ENCODE measurements at places on chromosomes 1 and 21. TPM values are rescaled to one million over a fixed set of nuclear protein-coding genes. Genes with fewer than 3 reads are reported as not detected.

- no peak for DNase-seq
These were observed 4.5 kb upstream of the NPHP4 start for GRCh38 chr1:5996641-5997270.

Gene FCRL1
- not detected for total RNA-seq

Gene SV2A
- 18.0 TPM for total RNA-seq

- DNase-seq: no peak
These were observed 22.4 kb downstream of the HUNK start for GRCh38 chr21:31895077-31895835.

Gene GPX7
- total RNA-seq: 29.4 TPM

Gene MIXL1
- not detected for total RNA-seq

- no peak for DNase-seq
These were observed 35.4 kb downstream of the CENPF start for GRCh38 chr1:214638459-214638807.

DNA sequence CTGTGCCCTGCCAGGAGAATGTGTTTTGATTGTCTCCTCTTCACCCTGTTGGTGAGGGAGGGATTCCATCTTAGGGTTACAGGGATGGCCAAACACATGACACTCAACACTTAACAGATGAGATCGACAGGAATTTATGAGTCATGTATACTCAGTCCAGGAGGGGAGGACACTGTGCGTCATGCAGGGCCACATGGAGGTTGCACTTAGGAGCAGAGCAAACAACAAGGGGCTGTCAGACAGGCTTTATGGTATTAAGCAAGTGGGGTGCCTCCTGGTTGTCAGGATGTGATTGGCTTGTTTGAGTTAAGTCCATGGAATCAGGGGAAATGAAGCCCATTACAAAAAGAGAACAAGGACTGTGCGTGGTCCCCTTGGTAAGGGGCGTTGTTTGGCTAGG lies 26.9 kb downstream of the EDARADD start:
- DNase-seq: no peak

DNA sequence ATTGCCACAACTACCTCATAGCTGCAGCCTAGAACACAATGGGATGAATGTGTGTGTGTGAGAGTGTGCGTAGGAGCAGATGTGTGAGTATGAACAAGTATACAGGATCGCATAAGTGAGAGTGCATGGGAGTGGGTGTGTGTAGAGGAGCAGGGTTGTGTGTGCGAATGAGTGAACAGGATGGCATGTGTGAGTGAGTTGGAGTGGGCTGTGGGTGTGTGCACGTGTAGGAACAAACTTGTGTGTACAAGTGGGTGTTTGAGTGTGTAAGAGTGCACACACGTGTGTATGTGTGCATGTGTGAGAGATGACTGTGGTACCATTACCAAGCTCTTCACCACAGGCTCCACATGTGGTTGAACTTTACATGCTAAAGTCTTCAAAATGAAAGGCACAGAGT lies 175.4 kb upstream of the EDN2 start:
- no peak for DNase-seq

Gene RBM34
- 135 TPM for total RNA-seq

Gene IGSF3
- total RNA-seq: 2.2 TPM

DNA sequence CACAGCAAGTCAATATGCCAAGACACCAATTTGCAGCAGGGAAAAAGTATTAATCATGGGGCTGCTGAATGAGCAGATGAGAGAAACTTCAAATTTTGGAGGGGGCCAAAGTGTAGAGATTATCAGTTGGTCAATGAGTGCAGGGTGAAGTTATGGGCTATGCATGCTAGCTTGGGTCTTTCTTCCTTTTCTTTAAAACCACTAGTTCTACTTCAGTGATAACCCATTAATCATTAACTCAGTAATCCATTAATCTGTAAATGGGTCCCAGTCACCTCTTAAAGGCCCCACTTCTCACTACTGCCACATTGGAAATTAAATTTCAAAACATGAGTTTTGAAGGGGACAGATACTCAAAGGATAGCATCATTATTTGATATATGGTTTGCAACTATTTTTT lies 688.6 kb upstream of the ADGRL4 start:
- no peak for DNase-seq

Gene REN
- not detected for total RNA-seq

GRCh38 chr1:98660940-98661543 lies 479 bp upstream of the SNX7 start:
- no peak for DNase-seq

- DNase-seq: no peak
These were observed 65.2 kb downstream of the CACNA1E start for GRCh38 chr1:181548497-181548896.

DNA sequence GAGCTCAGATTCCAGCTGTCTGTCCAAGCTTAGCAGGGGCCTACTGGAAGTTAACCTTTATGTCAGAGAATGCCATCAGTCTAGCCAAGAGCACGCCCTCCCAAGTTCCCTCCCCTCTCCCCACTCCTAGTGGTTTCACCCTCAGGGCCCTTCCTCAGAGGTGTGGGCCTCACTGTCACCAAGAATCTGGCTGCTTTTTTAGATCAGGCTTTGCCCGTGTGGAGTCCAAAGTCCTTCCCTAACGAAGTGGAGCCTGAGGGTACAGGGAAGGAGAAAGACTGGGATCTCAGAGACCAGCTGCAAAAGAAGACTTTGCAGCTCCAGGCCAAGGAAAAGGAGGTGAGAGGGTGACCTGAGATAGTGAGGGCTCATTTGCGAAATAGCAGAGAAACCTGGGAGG lies 4.1 kb downstream of the C1orf74 start:
- DNase-seq: no peak

- DNase-seq: no peak
These were observed 195.0 kb downstream of the ROR1 start for GRCh38 chr1:63968663-63969440.

DNA sequence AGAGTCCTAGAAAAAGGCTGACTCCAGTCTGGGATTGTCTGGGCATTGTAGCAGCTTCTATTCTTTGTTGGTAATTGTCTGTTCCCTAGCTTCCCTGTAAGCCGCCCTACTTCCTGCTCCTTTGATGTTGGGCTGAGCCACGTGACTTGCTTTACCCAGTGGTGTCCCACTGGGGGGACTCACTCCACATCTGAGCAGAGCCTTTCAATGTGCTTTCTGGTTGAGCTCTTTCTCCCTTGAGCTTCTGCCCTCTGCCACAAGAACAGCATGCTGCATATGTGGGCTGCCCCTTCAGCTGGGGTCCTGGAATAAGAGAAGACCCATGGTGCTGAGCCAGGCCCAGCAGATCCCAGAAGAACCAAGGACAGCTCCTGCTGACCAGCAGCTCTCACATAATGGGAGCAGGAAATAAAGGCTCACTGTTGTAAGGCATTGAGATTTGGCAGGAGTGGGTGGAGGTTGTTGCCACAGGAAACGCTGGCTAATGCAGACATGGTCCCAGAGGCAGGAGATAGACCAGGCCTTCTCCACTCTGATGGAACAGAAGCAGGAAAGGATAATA lies 276.3 kb upstream of the GJB5 start:
- no peak for DNase-seq

Gene NBPF6
- 0.40 TPM for total RNA-seq

Gene STIL
- 28.0 TPM for total RNA-seq

Gene S100A10
- 107 TPM for total RNA-seq

DNA sequence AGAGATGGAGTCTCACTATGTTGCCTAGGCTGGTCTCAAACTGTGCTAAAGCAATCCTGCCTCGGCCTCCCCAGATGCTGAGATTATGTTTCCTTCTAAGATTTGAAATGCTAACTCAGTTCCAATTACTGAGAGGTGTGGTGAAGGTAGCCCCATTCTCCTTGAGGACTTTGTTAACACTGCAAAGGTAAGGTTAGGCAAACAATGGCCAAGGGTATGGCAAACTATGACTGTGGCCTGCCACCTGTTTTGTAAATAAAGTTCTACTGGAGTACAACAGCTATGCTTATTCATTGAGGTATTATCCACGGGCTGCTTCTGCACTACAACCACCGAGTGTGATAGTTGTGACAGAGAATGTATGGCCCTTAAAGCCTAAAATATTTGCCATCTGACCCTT lies 9.6 kb upstream of the RIT1 start:
- no peak for DNase-seq

GRCh38 chr21:28152732-28153131 lies 839.9 kb downstream of the LTN1 start:
- DNase-seq: no peak

- no peak for DNase-seq
These were observed 25.4 kb upstream of the SLC16A1 start for GRCh38 chr1:112981426-112981825.

GRCh38 chr1:108130794-108131193 lies 69.3 kb downstream of the SLC25A24 start:
- peak; percentile 34 for DNase-seq

Gene LAMTOR2
- 69.9 TPM for total RNA-seq

GRCh38 chr1:33312413-33312749 lies 8.5 kb downstream of the A3GALT2 start:
- DNase-seq: no peak

Gene S100A9
- not detected for total RNA-seq

DNA sequence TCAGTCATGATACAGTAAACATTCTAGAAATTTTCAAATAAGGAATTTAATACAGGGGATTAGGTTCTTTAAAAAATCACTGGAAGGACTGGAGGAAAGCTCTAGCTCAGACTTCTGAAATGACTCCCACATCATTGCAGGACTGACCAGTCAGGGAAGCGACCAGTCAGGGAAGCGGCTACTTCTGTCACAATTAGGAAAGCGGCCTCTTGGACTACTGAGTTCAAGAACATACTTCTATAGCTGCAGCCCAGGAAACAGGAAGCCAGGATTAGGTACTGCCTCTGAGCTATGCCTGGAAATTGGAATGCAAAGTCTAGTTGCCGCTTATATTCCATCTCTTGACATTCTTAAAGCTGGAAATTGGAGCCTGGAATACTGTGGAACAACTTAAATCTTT lies 45.5 kb downstream of the USP25 start:
- DNase-seq: no peak

GRCh38 chr1:183262628-183263200 lies 76.7 kb downstream of the LAMC2 start:
- DNase-seq: no peak

Gene LCE3E
- total RNA-seq: not detected

Gene SIK1
- total RNA-seq: 12.5 TPM

DNA sequence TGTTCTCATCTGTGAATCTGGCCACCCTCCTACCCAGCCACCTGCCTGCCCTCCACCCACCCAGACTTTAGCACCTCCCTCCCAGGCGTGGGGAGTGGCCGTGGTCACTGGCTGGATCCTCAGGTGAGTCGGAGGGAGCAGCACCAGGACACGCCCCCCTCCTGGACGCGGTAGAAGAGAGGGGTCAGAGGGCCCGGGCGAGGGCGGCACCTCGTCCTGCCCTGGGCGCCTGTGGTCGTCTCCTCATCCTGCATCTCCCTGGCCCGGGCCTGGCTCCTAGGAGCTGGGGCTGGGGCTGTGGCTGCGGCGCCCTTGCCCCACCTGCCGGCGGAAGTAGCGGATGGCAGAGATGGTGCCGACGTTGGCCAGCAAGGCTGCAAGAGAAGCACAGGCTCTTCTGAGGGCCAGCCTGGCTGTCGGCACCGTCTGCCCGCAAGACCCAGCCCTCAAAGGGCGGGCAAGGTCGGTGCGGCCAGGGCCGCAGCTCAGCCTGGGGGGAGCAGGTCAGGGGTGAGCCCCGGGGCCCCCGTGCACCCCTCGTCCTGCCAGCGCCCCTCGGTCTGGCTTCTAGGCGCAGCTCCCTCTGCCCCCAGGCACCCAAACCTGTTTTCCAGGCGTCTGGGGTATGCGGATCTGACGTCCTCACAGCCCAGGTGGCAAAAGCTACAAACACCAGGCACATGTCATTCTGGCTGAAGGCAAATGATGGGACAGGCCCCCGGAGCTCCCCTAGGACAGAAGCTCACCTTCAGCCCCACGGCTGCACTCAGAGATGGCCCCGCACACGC lies 5.8 kb downstream of the PERM1 start:
- peak; percentile 91 for DNase-seq

- no peak for DNase-seq
These were observed 25.8 kb upstream of the IFNGR2 start for GRCh38 chr21:33377221-33377920.

Gene NID1
- 0.61 TPM for total RNA-seq

GRCh38 chr1:85681087-85681486 lies 27.1 kb downstream of the ZNHIT6 start:
- DNase-seq: no peak

Gene LCE2B
- not detected for total RNA-seq

Gene TMEM183A
- total RNA-seq: 77.7 TPM

- no peak for DNase-seq
These were observed 16.0 kb upstream of the TBX15 start for GRCh38 chr1:119004129-119004527.

DNA sequence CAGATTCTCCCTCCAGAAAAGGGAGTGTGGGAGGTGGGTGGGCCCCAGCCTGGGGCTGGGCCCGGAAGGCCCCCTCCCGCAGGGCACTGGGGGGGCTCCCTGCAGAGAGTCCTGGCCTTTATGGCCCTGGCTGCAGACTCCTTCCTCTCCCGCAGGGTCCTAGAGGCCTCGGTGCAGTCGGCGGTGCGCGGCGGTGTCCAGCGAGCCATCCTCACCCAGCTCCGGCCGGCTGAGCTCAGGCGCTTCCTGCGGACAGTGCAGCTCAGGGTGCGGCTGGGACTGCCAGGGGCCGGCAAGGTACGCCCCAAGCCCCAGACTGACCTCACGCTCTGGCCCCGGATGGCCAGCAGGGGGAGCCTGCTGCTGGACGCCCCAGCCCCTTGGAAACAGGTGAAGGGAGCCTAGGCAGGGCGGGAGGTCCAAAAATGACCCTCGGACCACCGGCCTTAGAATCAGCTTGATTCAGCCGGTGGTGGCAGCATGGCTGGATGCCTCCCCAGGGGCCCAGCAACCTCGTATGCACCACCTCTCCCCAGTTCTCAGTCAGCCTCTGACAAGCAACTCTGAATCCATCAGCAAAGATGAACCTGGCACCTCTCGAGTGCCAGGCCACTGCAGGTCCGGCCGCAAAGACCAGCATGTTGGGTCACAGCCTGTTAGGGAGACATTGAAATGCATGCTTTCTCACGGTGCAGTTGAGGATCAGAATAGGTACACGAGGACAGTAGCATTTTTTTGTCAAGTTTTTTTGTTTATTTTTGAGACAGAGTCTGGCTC lies 20.6 kb downstream of the MTHFR start:
- DNase-seq: peak; percentile 84

GRCh38 chr1:17630986-17631385 lies 91.5 kb downstream of the ARHGEF10L start:
- no peak for DNase-seq

Gene KDF1
- total RNA-seq: not detected

- no peak for DNase-seq
These were observed 16.0 kb downstream of the ELOA start for GRCh38 chr1:23759277-23759676.
